ENCODE measurements at places on chromosomes 5 and 9.
A peak's percentile ranks its signal among the peaks of the same experiment; 100 is the strongest.

DNA sequence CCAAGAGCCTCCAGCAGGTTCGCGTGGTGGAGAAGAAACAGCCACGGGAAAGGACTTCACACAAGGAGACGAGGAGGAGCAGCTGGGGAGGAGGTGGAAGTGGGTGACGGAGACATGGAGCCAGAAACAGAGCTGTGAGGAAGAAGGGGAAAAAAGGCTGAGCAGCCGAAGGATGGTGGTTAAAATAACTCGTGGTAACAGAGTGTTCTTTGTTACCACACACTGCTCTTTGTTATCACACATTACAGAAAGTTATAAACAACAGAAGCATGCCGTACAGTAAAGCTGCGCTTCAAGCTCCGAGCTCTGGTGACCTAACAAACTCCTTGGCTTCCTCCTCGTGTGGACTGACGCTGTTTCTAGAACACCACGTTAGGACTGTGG is 215.4 kb downstream of the GLIS3 start:
- no peak for DNase-seq

DNA sequence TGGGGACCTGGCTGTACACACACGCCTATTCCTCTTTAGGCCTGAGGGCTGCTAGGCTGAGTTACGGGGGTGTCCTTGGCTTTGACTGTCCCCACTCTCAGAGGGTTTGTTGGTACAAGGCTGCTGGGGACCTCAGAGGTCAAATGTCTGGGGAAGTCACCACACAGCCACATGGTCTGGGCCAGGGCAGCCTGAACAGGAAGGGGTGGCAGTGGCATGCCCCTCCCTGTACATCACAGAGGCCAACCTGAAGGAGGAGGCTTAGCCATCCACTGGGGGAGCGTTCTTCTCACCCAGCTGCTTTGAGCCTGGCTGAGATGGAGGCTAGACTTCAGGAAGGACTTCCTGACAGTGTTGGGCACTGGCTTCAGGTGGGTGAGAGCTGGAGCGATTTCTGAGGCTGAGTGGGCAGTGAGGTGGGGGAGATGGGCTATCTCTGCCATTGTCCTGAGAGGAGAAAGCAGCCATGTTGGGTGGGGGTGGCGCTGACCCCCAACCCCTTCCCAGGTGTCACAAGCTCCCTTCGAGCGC is 36.3 kb downstream of the CXXC5 start:
- no peak for DNase-seq

- DNase-seq, result no peak
Measured at GRCh38 chr9:113611461-113612215, 148.1 kb downstream of the RGS3 start.

DNA sequence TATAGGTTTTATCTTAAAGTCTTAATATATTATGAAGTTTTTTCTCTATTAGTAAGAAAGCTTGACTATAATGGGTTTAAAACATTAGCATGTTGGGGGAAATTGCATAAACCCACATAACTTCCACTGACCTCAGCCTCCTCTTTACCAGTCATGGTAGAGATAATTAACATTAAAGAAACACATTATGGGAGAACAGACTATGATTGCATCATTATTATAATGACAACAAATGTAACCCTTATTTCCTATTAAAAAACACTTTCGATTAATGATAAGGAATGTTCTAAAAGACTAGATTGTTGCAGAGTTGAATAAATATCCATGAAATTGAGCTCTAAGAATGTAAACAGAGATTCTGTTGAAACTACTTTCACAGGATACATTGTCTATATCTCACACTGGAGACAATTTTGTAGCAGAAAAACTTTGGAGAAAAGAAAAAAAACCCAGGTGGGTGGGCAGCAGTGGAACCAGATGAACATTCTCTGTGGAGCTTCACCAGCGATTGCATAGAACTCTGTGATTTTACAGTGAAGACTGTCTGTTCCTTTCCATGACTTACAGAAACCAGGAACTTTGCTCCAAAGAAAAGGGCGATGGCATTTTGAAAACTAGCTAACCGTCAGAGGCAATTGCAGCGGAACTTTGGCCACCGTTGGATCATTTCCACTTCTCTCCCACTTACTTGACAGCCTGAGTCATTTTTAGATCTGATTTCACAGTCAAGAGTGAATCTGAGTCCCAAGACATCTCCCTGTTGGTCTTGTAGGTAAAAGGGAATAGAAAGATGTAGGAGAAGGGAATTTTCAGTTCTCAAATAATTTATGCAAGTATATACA is 21.0 kb upstream of the ERAP2 start:
- DNase-seq, result no peak

GRCh38 chr5:91128604-91129003 is 254.5 kb downstream of the ARRDC3 start:
- DNase-seq, result no peak

- no peak for DNase-seq
Measured at GRCh38 chr5:149780043-149780737, 50.1 kb downstream of the PPARGC1B start.

DNA sequence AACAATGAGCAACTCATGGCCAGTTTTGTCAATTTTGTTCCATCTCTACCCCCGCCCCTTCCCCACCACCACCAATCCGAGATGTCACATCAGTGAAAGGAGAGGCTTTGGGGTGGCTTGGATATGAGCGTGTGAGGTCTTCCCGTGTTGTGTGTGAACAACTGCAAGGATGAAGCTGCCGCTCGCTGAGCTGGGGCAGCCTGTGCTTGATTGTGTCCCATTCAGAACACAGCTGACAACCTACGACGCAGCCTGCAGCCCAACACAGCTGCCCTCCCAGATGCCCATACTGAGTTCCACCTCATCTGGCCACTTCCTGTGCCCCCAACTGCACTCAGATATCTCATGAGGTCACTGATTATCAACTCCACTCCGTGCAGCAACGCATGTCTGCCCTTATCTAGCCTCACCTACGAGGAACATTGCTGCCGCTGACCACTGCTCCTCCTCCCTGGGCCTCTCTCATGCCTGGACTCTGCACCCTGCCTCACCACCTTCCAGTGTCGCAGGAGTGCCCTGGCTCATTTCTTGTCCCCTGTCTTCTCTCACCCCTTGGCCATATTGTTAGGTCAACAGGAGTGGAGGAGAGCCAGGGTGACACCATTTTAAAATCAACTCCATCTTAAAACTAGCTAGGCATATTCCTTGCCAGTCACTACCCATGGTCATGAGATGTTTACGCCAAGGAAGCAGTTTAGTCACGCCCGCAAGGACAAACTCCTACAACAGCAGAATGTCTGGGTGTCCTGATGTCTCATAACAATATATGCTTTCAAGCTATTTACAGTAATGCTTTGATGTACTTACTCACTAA is 7.3 kb upstream of the IL4 start:
- no peak for DNase-seq

DNA sequence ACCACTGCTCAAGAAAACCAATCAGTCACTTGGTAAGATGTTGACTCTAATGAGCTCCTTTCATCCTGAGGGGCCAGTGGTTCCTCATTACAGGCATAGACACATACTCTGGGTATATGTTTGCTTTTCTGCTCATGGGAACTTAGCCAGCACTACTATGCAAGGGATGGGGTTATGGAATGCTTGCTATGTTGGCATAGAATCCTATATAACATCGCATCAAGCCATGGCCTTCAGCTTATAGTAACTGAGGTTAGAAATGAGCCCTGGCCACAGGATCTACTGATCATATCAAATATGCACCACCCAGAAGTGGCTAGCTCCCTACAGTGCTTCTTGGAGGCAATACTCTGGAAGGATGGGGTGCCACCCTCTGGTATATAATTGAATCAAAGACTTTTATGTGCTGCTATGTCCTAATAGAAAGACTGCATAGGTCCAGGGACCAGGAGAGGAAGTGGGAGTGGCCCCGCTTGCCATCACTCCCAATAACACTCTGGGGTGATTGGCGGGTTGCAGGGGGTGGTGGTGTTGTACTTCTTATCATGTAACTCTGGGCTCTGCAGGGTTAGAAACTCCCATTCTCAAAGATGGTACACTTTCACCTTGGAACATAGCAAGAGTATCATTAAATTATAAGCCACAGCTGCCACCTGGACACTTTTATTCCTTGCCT is 70.3 kb downstream of the ZNF366 start:
- no peak for DNase-seq

DNA sequence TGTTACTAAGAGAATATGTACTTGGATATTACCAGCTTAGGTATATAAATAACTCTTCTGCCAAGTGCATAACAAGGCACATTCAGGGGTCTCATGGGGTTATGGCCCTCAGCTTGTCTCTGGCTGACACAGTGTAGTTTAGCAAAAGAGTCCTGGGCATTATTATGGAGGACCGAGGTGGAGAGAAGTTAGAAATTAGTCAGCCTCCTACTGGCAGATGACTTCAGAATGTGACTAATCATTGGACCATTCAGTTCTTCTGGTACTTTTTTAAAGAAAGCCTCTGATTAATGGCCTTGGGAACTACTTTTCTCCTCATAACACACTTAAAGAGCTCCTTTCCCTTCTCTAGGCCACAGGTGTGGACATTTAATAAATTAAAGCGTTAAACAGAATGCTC is 178.9 kb downstream of the SH3GL2 start:
- no peak for DNase-seq

DNA sequence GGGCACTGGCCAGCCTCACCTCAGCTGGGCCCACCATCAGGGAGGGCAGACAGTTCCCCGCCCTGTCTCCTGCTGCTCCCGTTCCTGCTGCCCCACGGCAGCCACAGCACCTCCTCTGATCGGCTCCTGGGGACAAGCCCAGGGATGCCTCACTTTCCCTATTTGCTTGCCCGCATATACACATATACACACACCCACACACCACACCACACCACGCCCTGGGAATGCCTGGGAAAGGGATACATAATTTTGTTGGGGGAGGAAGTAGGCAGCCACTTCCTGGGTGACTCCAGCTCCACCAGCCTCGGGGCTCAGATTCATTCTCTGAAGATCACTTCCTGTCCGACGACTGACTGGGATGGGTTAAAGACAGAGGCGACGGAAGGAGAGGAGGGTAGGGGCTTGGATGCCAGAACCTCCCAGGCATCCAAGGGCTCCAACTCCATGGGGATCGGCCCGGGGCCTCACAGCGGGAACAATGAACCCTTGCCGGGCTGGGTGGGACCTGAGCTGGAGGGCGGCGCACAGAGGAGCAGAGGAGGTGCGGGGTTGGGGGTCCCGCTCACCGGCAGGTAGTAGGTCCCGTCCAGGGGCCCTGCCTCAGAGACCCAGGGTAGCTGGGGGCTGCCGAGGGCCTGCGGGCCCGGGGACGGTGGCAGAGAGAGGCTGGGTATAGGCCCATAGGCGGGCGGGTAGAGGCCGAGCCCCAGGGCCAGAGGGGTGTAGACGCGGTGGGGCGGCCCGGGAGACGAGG is 2.0 kb upstream of the MZB1 start:
- DNase-seq, result no peak

GRCh38 chr9:134933076-134933659 is 15.5 kb upstream of the FCN1 start:
- peak; percentile 25 for DNase-seq

DNA sequence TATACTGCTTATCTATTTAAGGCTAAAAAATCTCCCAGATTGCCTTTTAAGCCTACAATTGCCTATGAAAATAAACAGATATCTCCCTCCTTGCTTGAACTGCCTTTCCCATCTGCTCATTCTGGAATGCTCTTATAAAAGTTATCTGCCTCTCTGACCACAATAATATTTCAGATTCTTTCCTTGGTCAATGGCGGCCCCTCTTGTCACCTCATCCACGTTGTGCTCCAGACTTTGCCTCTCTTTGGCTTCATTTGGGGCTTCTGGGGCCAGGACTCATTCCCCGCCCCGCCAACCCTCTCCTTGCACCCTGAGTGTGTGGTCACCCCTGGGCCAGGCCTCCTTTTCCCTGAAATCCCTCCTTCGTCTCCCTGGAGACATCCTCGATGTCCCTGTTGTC is 110.0 kb upstream of the RPS23 start:
- no peak for DNase-seq

- DNase-seq, result no peak
Measured at GRCh38 chr9:115668521-115668920, 485.1 kb upstream of the PAPPA start.

DNA sequence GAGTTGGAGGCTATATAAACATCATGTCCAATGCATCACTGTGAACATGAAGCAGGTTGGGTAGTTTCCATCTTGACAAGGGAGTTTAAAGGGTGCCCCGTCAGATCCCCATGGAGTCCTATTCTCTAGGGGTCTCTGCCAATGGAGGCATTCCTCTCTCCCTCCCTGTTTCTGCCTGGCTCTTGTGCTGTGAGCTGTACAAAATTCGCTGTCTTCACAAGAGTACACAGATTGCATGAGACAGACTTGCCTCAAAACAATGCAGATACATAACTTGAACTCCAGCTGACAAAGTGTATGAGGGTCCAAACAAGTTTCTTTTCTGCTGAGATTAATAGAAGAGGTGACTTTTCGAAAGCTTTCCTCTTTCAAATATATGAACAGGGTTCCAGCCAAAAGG is 165.2 kb downstream of the SPOCK1 start:
- no peak for DNase-seq

DNA sequence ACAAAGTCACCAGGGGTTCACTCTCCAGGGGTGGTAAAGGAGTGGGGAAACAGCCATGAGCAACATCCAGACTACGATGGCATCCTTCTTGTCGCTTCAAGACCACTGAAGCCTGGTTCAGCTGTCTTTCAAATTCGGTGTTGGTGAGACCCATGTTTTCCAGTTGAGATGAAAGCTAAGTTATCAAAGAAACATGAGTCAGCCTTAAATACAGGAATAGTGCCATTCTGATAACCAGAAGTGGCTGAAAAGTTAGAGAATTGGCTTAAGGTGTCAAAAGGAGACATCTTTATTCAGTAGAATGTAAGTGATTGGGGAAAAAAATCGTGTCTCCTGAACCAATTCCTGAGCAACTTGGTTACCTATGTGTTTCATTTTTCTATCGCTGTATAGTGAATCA is 7.0 kb upstream of the CARD19 start:
- no peak for DNase-seq

DNA sequence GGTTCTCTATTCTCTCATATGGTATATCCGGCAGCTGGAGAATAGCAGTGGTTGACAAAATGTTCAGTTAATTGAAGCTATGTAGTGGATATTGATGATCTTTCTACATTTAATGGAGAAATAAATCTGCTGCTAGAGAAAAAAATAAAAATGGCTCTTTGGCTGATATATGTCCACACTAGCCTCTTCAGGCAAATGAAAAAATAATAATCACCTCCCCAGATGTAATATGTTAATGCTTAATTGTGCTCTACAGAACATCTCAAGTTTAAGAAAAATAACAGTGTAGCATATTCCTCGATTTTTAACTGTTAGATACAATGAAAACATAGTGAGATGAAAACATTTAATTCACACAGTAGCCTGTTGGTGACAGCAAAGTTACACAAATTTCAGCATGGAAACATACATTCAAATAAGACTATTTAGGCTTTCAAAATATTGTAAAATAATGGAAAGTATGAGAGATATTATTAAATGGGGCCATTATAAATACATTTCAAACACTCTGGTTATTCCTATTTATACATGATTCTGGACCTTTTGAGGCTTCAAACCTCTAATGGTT is 543.0 kb downstream of the MAT2B start:
- no peak for DNase-seq

GRCh38 chr9:76162086-76162730 is 232.0 kb downstream of the RFK start:
- no peak for DNase-seq

DNA sequence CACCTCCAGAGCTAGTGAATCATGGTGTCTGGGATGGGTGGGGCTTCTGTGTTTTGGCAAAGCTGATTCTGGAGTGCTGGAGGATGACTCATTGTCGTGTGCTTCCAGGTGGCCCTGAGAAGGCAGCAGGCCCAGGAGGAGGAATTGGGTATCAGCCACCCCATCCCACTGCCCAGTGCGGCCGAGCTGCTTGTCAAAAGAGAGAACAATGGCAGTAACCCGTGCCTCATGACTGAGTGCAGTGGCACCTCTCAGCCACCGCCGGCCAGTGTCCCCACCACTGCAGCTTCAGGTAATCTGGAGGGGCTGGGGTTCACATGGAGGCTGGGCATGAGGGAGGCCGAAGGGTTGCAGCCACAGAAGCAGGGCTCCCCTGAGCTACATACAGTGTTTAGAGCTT is 5.4 kb downstream of the DMRT1 start:
- no peak for DNase-seq
